ENCODE measurements at places on chromosomes 1 and 21. TPM values are rescaled to one million over a fixed set of nuclear protein-coding genes. Genes with fewer than 3 reads are reported as not detected.

OPRD1 gene
- 0.79 TPM for total RNA-seq

ADCY10 gene
- under 0.01 TPM for total RNA-seq

GLIS1 gene
- total RNA-seq: not detected

GSTM5 gene
- not detected for total RNA-seq

TBX19 gene
- 3.1 TPM for total RNA-seq
